CD4-positive, alpha-beta T cell treated with Interleukin-17A for 1 hour (primary cell): ENCODE measurements at places on chromosomes 2 and 18.

DNA sequence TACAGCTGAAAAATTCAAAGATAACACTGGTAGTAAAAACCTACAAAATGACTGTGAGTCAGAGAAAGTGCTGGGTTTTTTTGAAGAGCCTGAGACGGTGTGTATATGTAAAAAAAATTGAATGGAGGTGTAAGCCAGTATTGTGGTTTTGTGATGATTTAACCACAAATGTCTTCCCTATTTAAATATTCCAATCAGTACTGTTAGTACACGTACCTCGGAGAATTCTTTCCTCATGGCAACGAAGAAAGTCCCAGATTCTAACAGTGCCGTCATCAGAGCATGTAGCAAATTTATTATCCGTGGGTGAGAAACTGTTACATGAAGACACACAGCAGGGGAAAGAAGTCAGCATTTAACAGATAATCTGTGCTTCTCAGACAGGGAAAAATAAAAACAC lies 48.1 kb downstream of the WDR33 start:
- DNase-seq = no peak

DNA sequence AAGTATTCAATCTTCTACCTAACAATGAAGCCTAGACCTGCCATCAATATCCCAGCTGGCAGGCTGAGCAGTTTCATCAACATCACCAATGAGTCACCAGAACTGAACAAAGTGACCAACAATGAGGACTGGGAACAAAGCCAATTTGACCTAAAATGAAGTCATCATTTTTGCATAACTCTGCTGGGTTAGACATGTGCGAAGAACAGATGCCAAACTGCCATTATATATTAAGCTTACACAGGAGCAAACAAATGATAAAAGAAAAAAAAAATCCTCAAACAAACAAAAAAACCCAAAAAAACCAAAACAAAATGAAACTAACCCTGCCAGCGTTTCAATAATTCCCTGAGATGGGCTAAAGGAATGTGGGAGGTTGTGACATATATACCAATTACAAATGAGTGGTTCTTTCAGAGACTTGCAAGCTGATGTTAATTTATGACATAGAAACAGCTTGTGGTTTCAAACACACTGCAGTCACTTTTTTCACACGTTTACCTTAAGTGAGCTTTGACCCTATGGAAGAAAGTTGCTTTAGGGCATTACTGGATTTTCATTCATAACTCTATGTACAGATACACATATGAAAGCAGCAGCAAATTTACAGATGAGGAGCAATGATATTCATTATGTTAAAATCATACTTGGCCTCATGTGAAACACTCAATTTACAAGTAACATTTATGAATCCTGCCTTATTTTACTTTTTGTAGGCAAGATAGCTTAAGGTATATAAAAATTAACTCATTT lies 56.9 kb upstream of the CCDC141 start:
- DNase-seq = no peak

GRCh38 chr2:44389895-44390294 lies 28.1 kb downstream of the CAMKMT start:
- no peak for DNase-seq

DNA sequence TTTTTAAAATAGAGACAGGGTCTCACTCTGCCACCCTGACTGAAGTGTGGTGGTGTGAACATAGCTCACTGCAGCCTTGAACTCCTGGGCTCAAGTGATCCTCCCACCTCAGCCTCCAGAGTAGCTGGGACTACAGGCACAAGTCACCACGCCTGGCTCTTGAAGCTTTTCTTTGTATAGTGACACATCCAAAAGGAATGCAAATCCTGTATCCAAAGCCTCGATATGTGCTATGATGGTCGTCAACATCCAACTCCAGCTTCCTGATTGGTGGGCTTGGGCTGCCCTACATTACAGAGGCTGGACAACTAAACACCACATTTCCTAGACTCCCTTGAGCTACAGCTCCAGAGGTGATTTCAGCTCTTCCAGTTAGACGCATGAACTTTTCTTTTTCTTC lies 101.7 kb upstream of the PGAP1 start:
- DNase-seq = no peak

- DNase-seq = no peak
These were observed 14.4 kb upstream of the ALLC start for GRCh38 chr2:3643371-3644245.

- no peak for DNase-seq
These were observed 107.8 kb downstream of the MBD2 start for GRCh38 chr18:54116541-54117257.

DNA sequence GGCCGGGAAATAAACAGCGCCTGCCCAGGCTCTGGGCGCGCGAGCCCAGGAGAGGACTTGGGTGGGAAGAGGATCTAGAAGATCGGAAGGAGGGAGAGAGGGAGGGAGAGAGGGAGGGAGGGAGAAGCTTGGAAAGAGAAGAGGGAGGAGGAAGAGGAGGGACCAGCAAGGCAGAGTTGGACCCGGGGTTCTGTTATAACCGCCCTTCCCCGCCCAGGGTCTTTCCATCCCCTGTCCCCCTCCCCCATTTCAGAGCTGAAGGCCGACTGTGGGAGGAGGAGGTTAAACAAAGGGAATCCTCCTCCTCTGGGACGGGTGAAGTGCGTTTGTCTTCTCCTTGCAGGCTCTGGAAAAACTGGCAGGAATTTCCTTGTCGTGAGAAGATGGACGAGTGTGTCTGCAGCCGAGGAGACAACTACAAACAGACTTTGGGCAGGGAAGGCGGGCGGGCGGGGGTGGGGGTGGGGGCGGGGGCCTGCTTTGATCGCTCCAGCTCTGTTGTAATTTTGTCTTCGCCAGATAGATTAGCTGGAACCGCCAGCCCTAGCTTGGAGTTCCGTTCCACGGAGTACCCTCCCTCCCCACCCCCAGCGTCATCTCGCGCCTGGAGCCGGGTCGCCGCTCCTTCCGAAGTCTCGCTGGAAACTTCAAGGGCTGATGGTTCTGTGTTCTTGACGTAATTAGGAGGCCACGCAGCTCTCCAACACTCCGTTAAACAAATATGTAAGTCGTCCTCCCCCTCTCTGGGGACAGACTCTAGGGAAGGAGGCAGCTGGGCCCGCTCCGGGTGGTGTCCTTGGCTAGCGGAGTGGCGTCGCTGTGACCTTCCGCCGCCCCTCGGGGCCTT lies 6.4 kb upstream of the SP9 start:
- DNase-seq = no peak

- no peak for DNase-seq
These were observed 550.4 kb downstream of the ARHGAP15 start for GRCh38 chr2:143679617-143680016.

GRCh38 chr2:108447947-108448677 lies 894 bp upstream of the GCC2 start:
- no peak for DNase-seq

DNA sequence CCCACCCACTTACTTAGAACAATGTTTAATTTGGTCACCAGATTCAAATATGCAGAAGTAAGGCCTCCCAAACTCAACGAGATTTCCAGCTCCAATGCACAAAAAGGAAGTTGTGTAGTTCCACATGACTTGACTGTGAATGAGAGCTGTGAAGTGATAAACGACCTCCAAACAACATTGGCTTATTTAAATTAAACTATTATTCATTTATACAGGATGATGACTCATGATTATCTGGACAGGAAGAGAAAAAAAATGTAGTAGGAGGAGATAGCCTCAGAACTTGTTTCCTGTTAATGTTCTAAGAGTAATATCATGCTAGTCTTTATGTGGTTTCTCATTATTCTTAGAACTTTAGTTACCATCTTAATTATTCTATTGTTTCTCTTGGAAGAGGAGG lies 237.3 kb downstream of the C1D start:
- no peak for DNase-seq

DNA sequence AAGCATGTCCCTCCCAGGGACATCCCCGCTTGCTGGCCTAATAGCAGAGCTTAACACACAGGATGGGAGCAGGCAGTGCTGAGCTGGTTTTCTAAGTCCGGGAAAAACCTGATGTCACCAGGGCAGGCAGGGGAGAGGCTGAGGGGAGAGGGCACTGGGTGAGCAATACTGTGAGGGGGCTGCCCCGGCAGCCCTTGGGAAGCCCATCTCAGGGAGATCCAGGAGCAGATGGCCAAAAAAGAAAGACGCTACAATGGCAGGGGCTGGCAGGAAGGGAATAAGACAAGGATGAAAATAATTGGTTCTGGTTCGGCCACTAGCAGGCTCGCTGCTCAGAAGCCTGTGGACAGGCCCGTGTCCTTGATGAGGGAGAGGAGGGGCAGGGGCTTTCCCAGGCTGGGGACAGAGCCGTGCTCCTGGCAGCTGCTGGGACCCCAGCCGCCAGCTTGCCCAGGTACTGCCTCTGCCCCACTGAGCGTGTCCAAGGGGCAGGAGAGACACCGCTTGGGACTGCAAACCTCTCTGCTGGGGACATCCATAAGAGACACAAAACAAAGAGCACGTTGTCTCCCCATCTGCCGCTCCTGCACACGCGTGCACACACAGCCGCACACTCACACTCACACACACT lies 30.2 kb downstream of the SMAD7 start:
- DNase-seq = no peak

DNA sequence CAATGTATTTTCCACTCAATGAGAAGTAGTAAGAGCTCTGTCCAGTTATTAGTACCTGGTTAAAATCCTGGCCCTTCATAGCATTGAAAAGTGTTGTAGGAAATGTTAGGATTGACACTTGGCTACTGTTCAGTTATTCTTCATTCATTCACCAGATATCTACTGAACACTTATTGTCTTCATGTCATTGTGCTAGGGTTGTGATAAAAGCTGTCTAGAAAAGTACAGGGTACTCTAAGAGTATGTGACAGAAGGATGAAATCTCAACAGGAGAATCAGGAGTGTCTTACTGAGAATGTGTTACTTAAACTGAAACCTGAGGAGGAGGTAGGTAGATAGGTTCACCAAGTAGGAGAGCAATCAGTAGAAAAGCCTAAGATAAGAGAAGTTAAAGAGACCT lies 511.8 kb upstream of the RAB12 start:
- no peak for DNase-seq

DNA sequence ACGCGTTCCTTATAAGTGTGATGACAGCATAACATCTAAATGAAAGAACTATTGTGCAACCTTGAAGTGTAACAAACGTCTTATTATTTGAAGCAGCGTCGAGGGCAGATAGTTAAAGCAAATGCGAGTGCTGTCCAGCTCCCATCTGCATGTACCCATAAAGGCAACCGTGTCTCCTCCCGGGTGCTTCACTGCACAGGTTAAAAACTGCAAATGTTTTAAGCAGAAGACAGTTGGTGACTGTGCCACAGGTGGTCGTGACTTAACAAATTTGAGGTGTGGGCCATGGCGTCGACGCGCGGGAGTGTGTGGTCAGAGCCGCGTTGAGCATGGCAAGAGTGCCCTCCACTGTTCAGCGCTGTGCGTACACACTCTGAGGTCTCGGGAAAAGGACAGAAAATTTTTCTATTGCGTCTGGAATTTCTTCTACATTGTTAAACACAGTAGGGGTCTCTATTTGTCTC lies 6.4 kb downstream of the SALL3 start:
- no peak for DNase-seq

DNA sequence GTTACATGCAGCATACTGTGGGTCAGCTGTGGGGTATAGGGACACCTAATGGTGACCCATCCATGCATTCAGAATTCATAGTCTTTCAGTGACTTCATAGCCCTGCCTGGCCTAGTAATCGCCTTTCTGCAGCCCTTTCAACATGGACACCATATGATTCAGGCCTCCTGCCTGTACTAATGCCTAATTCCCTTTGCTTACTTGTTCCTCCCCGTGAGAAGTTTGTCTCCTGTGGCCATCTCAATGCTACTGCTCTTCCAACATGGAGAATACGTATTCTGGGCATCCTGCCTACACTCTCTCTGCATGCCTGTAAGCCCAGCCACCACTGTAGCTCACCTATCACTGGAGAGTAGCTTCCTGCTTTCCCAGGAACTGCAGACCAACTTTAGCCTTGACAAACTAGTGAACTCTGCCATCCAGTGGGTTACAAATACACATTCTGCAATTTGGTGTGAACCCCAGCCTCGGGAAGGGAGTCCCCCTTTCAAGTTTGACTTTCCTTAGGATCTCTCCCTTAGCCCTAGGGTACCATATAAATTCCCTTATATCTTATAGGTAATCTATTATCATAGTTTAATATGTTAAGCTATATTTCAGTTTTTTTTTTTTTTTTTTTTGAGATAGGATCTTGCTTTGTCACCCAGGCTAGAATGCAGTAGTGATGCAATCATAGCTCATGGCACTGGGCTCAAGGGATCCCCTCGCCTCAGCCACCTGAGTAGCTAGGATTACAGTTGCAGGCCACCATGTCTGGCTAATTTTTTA lies 22.3 kb downstream of the M1AP start:
- no peak for DNase-seq

DNA sequence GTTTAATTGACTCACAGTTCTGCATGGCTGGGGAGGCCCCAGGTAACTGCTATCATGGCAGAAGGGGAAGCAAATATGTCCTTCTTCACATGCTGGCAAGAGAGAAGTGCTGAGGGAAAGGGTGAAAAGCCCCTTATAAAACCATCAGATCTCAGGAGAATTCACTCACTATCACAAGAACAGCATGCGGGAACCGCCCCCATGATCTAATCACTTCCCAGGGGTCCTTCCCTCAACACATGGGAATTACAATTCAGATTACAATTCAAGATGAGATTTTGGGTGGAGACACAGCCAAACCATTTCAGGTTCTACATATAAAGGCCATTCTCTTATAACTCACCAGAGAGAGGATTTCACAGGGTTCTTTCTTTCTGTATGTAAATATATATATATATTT lies 62.9 kb downstream of the VRK2 start:
- no peak for DNase-seq

- DNase-seq = no peak
These were observed 243.5 kb upstream of the MYT1L start for GRCh38 chr2:2574401-2575180.
